Activated T-helper 1 cell treated with anti-CD3 and anti-CD28 coated beads, Interleukin-12 subunit alpha, Interleukin-12 subunit beta, Interleukin-2, Interleukin-4 antibody, amounts not matched to agents 30 ng/mL and 10 ng/mL and 1 ng/mL, durations not matched to agents 14 hours and 24 hours and 36 hours (primary cell): ENCODE measurements at places on chromosomes 7 and 10. TPM values are rescaled to one million over a fixed set of nuclear protein-coding genes. Genes with fewer than 3 reads are reported as not detected.

The MUC3A gene
- not detected in 2 replicates for total RNA-seq

The KCNIP2 gene
- total RNA-seq, result 1.4 and 2.5 TPM in 2 replicates

The CRYGN gene
- 0.22 TPM in 1 of 2 replicates, not detected in the other for total RNA-seq

The OR9A2 gene
- total RNA-seq, result not detected in 2 replicates

The COBL gene
- not detected in 2 replicates for total RNA-seq

The PTF1A gene
- total RNA-seq, result not detected in 2 replicates

The VWA2 gene
- not detected in 2 replicates for total RNA-seq

The NPSR1 gene
- not detected in 2 replicates for total RNA-seq

The MGMT gene
- total RNA-seq, result 18.8 and 19.6 TPM in 2 replicates

The THAP5 gene
- total RNA-seq, result 37.2 and 39.9 TPM in 2 replicates

The ACSL5 gene
- 46.7 and 50.7 TPM in 2 replicates for total RNA-seq

The HOXA3 gene
- not detected in 2 replicates for total RNA-seq

The PARD3 gene
- total RNA-seq, result 1.7 and 2.5 TPM in 2 replicates

The SLC13A1 gene
- 0.05 TPM in 1 of 2 replicates, not detected in the other for total RNA-seq

The AKR1B15 gene
- total RNA-seq, result not detected in 2 replicates

The TSPAN15 gene
- total RNA-seq, result 1.6 and 2.7 TPM in 2 replicates

The LIPK gene
- not detected in 2 replicates for total RNA-seq

The AKR1C2 gene
- not detected in 2 replicates for total RNA-seq

The FGF8 gene
- not detected in 2 replicates for total RNA-seq

The AKR1D1 gene
- not detected in 2 replicates for total RNA-seq

The PLPP4 gene
- total RNA-seq, result not detected in 2 replicates

The CREB5 gene
- not detected in 2 replicates for total RNA-seq

The NUTM2E gene
- total RNA-seq, result 0.29 TPM in 1 of 2 replicates, not detected in the other

The PON1 gene
- not detected in 2 replicates for total RNA-seq

The LBX1 gene
- not detected in 2 replicates for total RNA-seq

The PPIA gene
- 2,141 and 2,153 TPM in 2 replicates for total RNA-seq

The DNAJB9 gene
- total RNA-seq, result 16.9 and 20.0 TPM in 2 replicates

The C1QL3 gene
- total RNA-seq, result 0.10 TPM in 1 of 2 replicates, not detected in the other

The ADK gene
- 47.4 and 50.8 TPM in 2 replicates for total RNA-seq

The ARHGEF35 gene
- 2.5 and 3.4 TPM in 2 replicates for total RNA-seq

The UPK3B gene
- total RNA-seq, result 1.1 and 1.2 TPM in 2 replicates

The EEPD1 gene
- total RNA-seq, result 0.91 and 1.5 TPM in 2 replicates

The SFRP4 gene
- not detected in 2 replicates for total RNA-seq

The ST8SIA6 gene
- total RNA-seq, result not detected in 2 replicates

The EGFR gene
- total RNA-seq, result 0.10 TPM in 1 of 2 replicates, not detected in the other

The CLDN3 gene
- total RNA-seq, result not detected in 2 replicates

The OR2A1 gene
- total RNA-seq, result not detected in 2 replicates

The VPS37D gene
- 0.18 and 0.34 TPM in 2 replicates for total RNA-seq

The GRID2IP gene
- total RNA-seq, result 0.08 and 0.12 TPM in 2 replicates

The ZNF503 gene
- 0.07 TPM in 1 of 2 replicates, not detected in the other for total RNA-seq

The ZNF800 gene
- total RNA-seq, result 39.1 and 44.2 TPM in 2 replicates

The STEAP1B gene
- total RNA-seq, result 0.16 TPM in 1 of 2 replicates, not detected in the other

The PTPN20 gene
- total RNA-seq, result 0.21 TPM in 1 of 2 replicates, not detected in the other

The TUBAL3 gene
- not detected in 2 replicates for total RNA-seq

The LGI1 gene
- not detected in 2 replicates for total RNA-seq

The SPDYE11 gene
- not detected in 2 replicates for total RNA-seq

The IGF2BP3 gene
- total RNA-seq, result 2.5 and 2.7 TPM in 2 replicates

The FAM25C gene
- not detected in 2 replicates for total RNA-seq

The PHYH gene
- 9.7 and 11.1 TPM in 2 replicates for total RNA-seq
